HAP-1 (cell line): ENCODE measurements at places on chromosomes 6 and 20.

- no peak for DNase-seq
These were observed 23.9 kb downstream of the RAB44 start for GRCh38 chr6:36721369-36722140.

GRCh38 chr6:17962436-17963031, 24.9 kb downstream of the KIF13A start:
- DNase-seq = no peak

DNA sequence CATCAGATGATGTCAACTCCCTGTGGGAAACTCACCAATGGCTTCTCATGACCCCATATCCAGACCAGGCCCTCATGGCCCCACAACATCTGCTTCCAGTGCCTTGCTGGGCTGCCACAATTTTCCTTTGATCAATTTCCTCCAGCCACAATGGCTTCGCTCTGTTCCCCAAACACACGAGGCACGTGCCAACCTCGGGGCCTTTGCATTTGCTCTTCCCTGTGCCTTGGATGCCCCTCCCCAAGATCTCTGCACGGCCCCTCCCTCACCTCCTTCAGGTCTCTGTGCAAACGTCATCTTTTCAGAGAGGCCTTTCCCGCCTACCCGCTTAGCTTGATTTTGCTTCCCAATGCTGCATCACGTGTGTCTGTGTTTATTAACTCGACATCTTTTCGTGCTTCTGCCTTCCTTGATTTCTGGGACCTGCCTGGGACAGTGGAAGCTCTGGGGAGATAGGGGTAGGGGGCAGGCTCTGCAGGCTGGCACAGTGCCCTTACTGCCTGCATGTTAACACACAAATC, 13.1 kb downstream of the PEDS1 start:
- DNase-seq = no peak

DNA sequence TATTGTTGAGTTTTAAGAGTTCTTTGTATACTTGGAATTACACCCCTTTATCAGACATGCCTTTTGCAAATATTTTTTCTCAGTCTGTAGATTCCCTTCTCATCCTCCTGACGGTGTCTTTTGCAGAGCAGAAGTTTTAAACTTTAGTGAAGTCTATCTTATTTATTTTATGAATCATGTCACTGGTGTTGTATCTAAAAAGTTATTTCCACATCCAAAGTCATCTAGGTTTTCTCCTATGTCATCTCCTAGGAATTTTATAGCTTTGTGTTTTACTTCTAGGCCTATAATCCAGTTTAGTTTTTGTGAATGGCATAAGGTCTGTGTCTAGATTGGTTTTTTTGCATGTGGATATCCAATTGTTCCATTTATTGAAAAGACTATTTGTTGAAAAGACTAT, 271.3 kb downstream of the KIF16B start:
- DNase-seq = no peak

DNA sequence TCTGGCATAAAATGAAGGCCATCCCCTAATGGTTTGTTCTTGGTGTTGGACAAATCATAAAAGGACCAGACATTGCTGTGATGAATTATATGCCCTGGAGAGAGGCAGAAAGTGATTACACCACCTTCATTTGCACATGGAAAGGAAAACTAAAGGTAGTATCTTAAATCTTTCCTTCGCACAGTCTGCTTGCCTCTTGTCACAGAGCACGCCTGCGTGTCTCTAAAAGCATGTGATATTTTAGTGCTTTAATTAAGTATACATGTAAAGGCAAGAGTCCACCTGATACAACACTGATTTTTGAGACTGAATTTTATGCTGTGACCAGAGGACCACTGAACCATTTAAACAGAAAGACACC, 28.8 kb upstream of the PLAGL1 start:
- DNase-seq = no peak

DNA sequence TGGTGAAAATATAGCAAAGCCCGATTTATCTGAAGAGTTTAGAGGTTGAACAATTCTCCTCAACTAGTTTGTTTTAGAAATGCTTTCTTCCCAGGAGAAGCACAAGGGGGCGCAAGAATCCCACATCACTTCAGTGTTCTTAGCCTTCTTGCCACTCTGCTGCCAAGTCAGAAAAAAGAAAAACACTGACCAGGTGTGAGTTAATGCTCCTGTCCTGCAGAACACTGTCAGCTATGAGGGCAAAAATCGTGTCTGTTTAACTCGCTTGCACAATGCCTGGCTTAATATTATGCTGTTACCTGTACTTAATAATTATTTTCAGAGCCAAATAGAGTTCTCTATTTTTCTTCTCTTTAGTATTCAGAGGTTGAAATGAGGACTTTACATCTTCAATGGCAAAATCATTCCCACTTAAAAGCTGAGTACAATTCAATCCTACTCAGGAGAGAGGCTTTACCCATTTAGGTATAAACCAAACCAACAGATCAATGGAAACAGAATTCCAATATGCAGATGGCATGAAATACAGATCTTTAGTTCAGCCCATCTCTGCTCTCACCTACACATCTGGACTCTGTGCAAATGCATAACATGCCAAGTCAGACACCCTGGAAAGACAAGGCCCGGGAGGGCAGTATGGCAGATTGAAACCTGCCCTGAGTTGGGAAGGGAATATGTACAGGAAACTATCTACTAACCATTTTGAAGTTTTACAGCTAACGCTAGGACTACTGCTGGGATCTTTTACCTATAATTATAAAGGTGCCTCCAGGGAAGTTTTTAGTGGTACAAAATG, 71.4 kb upstream of the TULP1 start:
- peak; percentile 74 for DNase-seq

- DNase-seq = no peak
These were observed 395.2 kb downstream of the BCKDHB start for GRCh38 chr6:80501636-80502035.

DNA sequence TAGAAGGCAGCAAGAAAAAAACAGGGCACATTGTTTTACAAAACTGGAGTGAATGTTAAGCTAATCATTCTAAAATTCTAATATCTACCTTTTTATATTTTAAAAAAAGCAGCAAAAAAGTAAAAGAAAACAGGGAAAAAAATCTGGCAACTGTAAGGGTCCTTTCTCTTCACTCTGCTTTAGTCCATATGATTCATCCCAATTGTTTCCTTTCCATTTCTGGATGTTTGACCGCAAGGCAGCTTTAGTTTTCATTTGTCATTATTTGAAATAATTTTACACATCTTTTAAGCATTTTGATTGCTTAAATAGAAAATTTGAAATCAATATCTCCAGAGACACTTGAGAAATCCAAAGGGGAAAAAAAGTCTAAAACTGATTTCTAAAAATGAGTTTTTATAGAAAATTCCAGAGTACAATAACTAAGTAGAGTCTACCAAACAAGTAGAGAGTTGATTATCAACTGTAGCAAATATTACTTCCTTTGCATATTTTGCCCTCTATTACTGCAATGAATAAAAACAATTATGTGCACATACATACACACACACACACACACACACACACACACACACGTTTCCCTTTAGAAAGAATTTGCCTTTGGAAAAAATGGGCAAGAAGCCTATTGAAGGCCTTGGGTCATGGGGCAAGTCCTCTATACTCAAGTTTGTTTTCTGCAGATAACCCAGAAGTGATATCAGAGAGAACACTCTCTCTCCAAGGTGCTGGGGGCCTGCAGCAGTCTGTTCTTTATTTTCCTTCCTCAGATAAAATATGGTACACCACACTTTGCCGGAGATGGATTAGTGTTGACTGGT, 259.7 kb downstream of the HACE1 start:
- DNase-seq = no peak

DNA sequence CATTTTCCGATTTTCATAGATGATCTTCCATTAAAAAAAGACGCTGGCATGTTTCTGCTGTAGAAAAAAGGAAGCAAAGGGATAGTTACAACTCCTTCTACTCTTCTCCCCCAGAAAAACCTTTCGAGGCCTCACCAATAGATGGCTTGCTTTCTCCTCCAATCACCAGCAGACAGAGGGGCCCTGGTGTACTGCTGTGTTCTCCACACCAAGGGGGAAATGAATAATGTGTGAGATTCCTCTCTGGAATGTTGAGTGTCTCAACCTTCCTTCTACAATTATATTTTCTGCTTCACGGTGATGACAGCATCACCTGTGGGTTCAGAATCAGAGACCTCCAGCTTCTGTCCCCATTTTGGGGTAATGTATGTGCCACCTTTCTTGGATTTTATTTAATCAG, 185.7 kb upstream of the FLRT3 start:
- no peak for DNase-seq

DNA sequence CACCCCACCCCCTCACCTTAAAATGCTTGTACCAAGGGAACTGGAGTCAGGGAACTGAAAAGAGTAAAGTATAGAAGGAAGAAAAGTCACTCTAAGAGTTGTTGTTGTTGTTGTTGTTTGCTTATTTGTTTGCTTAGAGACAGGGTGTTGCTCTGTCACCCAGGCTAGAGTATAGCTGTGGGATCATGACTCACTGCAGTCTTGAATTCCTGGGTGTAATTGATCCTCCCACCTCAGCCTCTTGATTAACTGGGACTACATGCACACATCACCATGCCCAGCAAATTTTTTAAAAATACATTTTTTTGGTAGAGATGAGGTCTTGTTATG, 681.6 kb upstream of the GJE1 start:
- DNase-seq = no peak

GRCh38 chr6:44016131-44016870, 111.0 kb downstream of the MRPL14 start:
- peak; percentile 86 for DNase-seq
